Stimulated activated CD4-positive, alpha-beta T cell treated with anti-CD3 and anti-CD28 coated beads, Interleukin-1b, Interleukin-23, amount 100 ng/mL, for 1 hour (primary cell): ENCODE measurements at places on chromosomes 1 and 21.

DNA sequence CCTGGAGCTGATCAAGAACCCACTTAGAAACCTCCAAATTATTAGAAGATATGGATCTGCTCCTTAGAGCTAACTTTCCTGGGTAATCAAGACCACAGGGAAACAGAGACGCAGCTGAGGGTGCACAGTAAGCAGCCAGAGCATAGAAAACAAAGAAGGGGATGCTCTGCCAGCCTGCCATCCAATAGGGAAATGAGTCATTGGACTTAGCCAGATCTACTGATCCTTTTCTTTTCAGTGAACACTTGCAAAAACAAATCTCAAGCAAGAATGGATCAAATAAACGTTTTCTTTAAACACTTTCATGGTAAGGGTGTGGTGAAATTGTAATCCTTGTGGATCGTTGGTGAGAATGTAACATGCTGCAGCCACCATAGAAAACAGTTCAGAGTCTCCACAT lies 474.0 kb downstream of the LTN1 start:
- no peak for DNase-seq

DNA sequence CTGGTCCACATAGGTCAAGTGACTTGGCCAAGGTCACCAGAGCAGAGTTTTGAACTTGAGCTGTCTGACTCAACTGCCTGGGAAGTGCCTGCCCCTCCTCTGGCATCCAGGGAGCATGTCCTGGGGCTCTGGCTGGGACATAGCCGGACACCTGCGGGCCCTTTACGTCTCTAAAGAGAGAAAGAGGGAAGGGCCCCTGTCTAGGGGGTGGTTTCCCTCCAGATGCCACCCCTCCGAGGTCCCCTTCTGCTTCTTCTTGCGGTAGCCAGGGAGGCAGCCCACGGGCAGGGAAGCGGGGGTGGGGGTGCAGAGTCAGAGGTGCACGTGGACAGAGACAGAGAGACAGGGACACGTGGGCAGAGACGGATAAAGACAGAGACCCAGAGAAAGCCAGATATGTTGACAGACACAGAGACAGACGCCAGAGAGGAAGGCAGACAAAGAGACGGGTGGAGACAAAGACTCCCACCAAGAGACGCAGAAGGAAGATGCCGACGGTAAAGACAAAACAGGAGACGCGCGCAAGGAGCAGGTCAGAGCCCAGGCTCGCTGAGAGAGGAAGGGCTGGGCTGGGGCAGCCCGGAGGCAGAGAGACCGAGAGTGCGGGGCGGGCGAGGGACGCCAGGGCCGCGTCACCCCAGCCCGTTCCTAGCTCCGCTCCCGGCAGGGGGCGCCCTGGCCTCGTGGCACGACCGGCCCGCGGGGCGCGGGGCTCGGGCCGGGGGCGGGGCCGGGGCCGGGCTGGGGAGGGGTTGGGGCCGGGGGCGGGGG lies 458 bp upstream of the ALPL start:
- peak; percentile 56 for DNase-seq

DNA sequence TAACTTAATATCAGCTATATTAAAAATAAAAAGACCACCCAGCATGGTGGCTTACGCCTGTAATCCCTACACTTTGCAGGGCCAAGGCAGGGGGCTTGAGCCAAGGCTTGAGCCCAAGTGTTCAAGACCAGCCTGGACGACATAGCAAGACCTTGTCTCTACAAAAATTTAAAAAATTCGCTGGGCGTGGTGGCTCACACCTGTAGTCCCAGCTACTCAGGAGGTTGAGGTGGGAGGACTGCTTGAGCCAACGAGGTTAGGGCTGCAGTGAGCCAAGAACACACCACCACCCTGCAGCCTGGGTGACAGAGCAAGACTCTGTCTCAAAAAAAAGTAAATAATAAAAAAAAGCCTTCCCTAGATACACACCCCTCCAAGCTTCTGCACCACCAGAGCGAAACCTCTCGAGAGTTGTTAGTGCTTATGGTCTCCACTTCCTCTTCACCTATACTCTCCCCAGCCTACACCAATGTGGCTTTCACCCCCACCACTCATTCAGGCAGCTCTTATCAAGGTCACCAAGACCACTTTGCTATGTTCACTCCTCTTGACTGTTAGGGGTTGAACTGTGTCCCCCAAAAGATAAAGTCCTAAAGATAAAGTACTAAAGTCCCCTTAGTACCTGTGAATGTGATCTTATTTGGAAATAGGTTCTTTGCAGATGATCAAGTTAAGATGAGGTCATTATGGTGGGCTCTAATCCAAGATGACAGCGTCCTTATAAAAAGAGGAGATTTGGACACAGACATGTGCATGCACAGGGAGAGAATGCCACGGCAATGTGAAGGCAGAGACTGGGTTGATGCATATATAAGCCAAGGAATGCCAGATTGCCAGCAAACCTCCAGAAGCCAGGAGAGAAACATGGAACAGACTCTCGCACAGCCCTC lies 6.8 kb upstream of the PPP1R15B start:
- DNase-seq: no peak

- DNase-seq: no peak
Observed at GRCh38 chr1:48061162-48062136, 64.3 kb upstream of the TRABD2B start.

- DNase-seq: no peak
Observed at GRCh38 chr1:6688001-6688400, 13.6 kb downstream of the DNAJC11 start.
